ENCODE measurements at places on chromosomes 11 and 22.
A peak's percentile ranks its signal among the peaks of the same experiment; 100 is the strongest.

GRCh38 chr22:20587206-20587958 lies 80.0 kb downstream of the MED15 start:
- no peak for DNase-seq

GRCh38 chr11:102220728-102221467 lies 96.4 kb upstream of the BIRC3 start:
- no peak for DNase-seq

GRCh38 chr22:25745341-25746011 lies 3.5 kb downstream of the MYO18B start:
- no peak for DNase-seq

DNA sequence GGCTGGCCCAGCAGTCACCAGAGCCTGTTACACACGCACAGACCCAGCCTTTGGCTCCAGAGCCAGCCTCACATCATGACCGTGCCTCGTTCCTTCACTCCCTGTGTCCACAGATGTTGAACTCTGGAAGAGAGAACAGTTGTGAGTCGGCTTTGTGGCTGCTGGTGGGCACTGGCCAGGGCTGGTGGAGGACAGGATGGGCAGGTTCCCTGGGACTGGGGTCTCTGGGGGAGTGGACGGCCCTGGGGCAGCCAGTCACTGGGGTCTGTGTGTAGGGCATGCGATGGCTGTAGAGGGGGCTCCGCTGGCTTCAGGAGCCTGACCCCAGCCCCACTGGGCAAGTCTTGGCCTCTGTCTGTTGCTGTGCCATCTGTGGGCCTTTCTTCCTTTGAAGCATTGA lies 1070.1 kb downstream of the BRD1 start:
- no peak for DNase-seq

DNA sequence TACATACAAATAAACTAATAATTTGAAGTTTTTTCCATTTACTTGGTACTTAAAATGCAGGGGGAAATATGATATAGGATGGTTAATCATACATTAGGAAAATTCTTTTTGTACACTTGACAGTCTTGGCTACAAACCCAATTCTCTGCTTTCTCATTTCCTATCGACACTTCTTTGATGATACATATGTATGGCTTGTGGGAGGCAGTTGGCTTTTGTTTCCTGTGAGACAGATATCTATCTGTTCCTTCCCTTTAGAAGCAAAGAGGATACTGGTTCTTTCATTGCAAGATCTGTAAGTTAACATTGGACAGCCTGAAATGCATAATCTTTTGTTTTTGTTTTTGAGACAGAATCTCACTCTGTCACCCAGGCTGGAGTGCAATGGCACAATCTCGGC lies 47.9 kb upstream of the ADORA2A start:
- DNase-seq = no peak

DNA sequence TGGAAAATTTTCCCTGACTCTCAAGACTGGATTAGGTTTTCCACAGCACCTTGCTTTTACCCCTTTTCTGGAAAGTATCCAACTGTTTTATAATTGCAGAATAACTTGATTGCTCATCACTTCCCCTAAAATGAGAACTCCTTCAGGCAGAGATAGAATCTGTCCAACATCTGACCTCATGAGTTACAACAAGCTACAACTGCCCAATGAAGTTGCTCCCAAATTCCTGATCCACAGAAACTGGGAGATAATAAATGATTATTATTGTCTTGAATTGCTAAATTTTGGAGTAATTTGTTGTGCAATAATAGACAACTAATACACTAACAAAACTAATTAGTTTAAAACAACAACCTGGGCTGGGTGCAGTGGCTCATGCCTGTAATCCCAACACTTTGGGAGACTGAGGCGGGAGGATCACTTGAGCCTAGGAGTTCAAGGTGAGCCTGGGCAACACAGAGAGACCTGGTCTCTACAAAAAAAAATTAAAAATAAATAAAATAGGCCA lies 10.0 kb upstream of the CCDC83 start:
- DNase-seq = no peak

DNA sequence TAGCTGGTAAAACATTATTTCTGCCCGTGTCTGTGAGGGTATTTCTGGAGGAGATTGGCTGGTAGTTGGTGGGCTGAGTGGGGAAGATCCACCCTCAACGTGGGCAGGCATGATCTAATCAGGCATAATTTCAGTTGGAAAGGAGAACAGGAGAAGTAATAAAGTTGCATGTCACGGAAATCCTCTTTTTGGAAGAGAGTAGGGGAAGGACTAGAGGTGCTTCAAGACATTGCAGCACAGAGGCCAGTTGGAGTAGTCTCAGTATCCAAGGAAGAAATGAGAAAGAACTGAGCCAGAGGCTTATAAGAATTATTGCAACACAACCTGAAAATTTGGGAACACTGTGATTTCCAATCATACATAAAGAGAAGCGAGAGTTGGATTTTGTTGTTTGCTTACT lies 1155.1 kb downstream of the FAM181B start:
- DNase-seq = no peak

DNA sequence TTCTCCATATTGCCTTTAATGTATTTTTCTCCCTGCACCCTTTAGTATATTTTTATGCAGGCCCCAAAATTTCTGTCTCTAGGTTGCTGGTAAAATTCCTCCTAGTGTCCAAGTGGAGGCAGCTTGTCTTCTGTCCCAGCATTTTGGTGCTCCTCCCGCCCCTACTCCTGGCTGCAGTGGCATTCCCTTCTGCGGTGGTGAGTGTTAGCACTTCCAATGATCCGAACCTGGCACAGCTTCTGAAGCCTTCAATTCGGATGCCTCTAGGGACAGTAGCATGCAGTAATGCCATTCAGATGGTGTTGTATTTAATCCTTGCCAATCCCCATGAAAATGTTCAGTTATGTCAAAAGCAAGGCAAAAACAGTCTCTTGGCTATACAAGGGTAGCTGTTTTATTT lies 5.9 kb downstream of the YWHAH start:
- DNase-seq = no peak

DNA sequence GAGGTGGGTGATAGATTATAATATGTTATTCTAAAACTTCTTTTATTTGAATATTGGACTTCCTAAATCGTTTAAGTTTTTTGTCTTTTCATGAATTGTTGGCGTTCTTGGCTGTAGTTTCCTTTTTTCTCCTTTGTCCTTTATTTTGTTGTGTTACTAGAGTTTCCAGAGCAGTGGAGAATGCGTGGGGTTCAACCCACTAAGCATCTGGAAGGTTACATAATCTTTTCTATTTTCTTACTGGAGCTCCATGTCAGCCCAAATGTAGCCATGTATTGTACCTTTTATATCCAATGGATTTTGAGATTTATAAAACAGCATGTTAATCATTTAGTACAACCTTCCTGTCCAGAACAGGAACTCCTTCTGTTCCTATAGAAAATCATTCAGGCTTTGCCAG lies 63.2 kb downstream of the PPP6R3 start:
- no peak for DNase-seq

GRCh38 chr11:16769386-16769785 lies 30.9 kb downstream of the C11orf58 start:
- no peak for DNase-seq

DNA sequence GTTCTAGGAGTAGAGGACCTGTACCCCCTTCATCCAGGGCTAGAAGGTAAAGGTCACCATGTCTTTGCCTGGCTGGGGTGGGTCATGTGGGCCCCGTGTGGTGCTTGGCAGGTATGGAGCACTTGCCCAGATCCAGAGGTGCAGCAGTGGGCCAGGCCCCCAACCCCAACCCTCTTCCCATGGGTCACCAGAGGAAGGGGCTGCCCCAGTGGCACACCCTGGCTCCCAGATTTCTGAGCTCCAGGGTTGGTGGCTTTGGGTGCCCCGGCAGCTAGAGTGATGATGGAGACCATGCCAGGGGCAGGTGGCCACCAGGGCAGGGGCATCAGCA lies 2.4 kb upstream of the GP1BB start:
- no peak for DNase-seq

DNA sequence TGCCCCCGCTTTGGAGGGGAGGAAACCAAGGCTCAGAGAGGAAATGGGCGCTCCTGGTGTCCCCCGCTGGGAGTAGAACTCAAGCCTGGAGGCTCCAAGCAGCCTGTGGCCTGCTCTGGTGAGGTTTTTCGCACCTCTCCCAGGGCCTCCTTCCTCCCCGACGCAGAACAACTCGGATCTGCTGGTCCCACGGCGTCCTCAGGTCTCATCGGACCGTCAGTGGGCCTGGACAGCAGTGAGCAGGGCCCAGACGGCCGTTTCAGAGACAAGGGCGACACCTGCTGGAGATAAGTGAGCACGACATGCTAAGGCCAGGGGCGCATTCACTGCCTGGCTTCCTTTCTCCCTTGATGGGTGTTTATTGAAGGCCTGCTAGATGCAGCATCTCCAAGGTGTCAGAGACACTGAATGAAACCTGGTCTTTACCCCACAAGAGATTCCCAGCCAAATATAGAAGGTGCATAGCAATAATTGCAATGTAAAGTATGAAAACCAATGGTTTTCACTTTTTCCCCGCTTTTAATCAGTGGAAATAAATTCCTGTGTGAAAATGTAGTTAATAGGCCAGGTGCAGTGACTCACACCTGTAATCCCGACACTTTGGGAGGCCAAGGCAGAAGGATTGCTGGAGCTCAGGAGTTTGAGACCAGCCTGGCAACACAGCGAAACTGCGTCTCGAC lies 26.9 kb upstream of the CD82 start:
- peak; percentile 50 for DNase-seq

DNA sequence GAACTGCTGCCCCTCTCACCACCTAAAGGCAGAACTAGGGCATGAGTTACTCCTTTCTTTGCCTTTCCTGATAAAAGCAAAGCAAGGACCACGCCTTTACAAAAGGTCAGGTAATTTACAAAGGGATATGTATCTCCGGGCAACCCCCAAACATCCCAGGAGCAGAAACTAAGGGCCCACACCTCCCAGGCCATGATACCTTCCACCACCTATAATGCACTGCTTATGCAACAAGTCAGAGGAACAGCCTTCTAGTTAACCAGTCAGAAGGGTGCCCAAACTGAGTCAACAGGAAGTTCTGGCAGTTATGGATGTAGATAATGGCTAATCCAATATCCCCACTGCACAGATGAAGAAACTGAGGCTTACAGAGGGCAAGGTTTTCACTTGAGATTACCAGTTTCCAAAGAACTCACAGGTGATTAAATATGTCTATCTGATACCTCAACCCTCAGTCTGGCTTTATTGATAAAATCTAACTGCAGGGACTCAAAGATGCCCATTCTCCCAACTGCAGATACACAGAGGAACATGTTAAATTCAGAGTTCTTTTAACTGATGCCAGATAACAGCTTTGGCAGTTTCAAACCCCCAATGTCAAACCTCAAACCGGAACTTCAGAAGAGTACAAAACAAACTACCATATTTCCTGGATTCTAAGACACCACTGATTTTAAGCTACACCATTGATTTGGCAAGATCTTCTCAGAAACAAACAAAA lies 16.8 kb upstream of the CASTOR1 start:
- DNase-seq = peak; percentile 78

DNA sequence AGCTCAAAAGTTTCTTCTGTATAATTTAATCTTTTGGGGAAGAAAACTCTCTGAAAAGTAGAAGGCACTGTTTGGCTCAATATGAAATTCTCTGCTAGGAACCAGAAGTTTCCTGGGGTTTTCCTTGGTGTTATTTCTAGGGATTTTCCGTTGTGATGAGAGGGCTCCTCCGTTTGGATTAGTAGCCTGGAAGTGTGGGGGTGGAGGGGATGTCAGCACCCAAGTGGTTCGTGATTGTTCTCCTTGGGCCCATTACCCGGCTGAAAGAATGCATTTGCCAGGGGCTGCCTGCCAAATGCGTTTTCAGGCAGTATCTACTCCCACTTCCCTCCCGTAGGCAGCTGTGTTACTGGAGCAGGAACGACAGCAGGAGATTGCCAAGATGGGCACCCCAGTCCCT lies 4.3 kb downstream of the SF3B2 start:
- DNase-seq = no peak

DNA sequence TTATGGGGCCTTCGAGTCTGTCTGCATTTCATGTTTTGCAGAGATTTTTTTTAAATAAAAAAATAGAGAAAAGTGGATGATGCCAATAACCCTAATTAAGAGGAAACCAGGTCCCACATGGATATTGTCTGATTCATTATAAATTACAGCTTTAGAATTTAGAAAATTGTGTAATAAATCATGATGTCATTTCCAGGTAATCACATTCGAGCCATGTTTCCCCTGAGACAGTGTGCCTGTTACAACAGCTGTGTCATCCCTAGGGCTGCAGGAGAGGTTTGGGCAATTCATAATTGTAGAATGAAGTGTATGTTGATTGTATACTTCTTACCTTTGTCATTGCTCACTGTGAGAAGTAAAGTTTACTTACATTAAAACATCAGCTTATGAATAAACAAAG lies 38.3 kb downstream of the NCAM1 start:
- DNase-seq = no peak

- no peak for DNase-seq
Measured at GRCh38 chr11:61037441-61038093, 64.7 kb upstream of the CD5 start.

DNA sequence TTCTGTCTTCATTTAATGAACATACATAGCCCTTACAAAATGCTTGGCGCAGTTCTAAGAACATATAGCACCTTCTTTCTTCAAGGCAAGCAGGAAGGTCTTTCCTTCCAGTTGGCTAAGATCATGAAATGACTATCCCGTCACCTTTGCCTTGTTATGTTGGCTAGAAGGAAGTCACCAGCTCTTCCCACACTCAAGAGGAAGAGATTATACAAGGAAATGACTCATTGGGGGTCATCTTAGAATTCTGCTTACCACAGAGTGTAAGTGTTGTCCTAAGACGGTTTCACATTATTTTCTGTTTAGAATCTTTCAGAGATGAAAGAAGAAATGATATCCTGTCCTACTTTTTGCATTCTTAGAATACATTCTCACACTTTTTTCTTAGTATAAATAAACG lies 808.0 kb upstream of the LUZP2 start:
- DNase-seq = no peak

- no peak for DNase-seq
Measured at GRCh38 chr22:40345271-40345670, 1.0 kb upstream of the ADSL start.

GRCh38 chr11:945986-946385 lies 20.3 kb downstream of the AP2A2 start:
- no peak for DNase-seq

DNA sequence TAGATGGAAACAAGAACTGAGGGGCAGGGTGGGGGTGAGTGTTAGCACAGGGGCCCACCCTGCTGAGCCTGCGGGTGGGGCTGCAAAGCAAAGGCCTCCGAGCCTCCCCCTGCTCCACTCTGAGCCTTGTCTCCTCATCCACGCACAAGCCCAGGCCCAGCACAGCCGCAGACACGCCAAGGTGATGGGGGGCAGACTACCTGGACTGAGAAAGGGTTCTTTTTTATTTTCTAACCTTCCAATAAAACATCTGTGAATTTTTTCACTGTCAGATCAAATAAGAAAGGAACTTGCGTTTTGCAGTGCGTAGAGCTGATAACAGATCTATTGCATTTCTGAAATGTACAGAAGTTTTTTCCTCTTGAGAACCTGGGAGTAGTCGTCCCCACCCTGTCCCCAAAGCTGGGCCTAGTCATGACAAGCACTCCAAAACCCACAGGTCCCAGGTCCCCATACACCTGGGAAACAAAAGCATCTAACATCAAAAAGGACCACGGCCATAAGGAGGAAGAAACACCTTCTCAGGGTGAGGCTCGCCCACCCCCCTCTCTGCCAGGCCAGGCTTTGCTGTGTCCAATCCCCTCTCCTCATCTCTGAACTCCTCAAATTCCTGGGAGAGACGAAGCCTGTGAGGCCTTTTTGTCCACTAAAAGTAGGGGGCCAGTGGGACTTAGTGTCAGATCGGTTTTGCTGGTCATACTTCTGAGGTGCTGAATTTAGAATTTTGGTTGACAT lies 22.7 kb upstream of the CD5 start:
- peak; percentile 44 for DNase-seq

GRCh38 chr11:79419120-79419519 lies 21.7 kb downstream of the TENM4 start:
- DNase-seq = no peak
